AG20443 (cell line): ENCODE measurements at places on chromosomes 7 and 10.
A peak's percentile ranks its signal among the peaks of the same experiment; 100 is the strongest.

GRCh38 chr7:40299097-40299496 lies 164.3 kb downstream of the SUGCT start:
- peak; percentile 68 for DNase-seq

DNA sequence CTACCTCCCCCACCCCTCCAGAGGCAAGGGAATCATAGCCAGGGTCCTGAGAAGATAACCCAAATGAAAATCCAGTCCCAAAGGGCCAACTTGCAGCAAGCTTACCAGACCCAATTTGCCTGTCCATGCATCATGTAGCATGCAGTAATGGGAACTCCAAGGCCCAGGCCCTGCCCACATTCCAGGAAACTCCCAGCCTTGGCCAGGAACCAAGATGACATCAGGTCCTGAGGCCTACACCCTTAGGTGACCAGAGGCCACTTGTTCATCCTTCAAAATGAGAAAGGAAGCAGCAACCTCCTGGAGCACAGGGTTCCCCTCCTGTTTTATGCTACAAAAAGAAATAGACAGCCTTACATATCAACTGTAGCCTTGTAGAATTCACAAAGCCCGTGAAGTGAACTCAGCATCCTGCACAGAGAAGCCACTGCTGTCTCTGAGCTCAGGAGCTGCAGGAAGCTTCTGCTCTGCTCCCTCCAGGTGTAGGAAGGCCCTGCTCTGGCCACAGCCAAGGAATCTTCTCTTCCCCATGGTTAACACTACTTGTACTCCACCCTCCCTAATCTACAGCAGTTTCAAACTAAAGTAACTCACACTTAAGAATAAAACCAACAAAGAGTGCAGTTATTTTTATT lies 30.3 kb upstream of the GRB10 start:
- peak; percentile 92 for DNase-seq

GRCh38 chr7:70313271-70313670 lies 715.0 kb downstream of the AUTS2 start:
- DNase-seq = no peak

GRCh38 chr7:106377847-106378361 lies 93.1 kb upstream of the NAMPT start:
- no peak for DNase-seq

DNA sequence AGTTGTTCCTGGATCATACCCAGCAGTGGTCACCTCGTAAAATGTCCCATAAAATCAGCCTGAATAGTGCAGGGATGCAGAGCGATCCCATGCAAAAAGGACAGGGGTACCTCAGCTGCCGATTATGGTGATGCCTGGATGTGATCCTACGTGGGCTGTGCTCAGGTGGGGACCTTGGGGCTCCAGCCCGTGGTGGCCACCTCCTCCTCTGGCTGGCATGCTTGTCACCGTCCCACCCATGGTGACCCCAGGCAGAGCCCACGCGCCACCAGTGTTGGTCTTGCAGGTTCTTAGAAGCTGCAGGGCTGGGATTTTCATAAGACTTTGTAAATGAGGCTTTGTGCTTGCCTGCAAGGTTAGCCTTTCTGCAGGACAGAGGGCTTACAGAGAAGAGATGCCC lies 97.2 kb downstream of the GLRX3 start:
- no peak for DNase-seq

GRCh38 chr7:116713918-116714317 lies 41.9 kb downstream of the MET start:
- peak; percentile 26 for DNase-seq

DNA sequence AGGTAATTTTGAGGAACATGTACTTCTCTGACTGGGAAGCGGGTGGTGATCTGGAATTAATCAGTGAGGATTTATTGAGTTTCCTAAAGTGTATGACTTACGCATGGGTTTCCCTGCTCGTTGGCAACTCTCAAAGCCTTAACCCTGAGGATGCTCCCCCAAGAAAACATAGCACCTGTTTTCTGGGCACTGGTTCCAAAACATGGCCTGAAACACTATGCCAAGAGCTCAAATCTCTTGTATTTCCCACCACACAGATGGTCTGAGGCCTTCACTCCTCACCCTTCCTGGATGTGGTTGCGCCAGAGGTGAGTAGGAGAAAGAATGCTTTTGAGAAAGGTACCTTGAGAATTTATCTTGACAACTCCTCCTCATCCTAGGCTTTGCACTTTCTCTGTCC lies 250.4 kb downstream of the FZD1 start:
- DNase-seq = no peak

- peak; percentile 53 for DNase-seq
These were observed 89.0 kb downstream of the JMJD1C start for GRCh38 chr10:63376560-63377304.
